Spleen (tissue), 13 donors: ENCODE measurements at places on chromosomes 6 and 20. TPM values are rescaled to one million over a fixed set of nuclear protein-coding genes. Genes with fewer than 3 reads are reported as not detected.
A peak's percentile ranks its signal among the peaks of the same experiment; 100 is the strongest.

The PBOV1 gene
- polyA plus RNA-seq: not detected

The OR2H2 gene
- not detected for polyA plus RNA-seq

The NUP153 gene
- polyA plus RNA-seq: 8.9 TPM

The EYS gene
- polyA plus RNA-seq: under 0.01 TPM

DNA sequence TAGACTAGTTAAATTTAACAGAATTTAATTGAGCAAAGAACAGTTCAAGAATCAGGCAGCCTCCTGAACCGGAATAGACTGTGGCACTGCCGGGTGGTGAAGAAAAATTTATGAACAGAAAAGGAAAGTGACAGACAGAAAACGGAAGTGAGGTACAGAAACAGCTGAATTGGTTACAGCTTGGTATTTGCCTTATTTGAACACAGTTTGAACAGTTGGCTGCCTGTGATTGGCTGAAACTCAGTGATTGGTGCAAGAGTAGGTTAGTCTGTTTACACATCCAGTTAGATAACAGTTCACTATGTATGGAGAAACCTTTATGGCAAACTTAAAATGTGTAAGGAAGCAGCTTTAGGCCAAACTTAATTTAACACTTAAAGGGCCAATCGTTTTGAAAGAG is 116.0 kb upstream of the CITED2 start:
- H3K27ac ChIP-seq: no peak overlapping the region
- no peaks in the 10 kb centered on the region for H3K27me3 ChIP-seq
- no peaks in the 10 kb centered on the region for H3K36me3 ChIP-seq
- DNase-seq: no peak
- no peak overlapping the region for H3K4me3 ChIP-seq

DNA sequence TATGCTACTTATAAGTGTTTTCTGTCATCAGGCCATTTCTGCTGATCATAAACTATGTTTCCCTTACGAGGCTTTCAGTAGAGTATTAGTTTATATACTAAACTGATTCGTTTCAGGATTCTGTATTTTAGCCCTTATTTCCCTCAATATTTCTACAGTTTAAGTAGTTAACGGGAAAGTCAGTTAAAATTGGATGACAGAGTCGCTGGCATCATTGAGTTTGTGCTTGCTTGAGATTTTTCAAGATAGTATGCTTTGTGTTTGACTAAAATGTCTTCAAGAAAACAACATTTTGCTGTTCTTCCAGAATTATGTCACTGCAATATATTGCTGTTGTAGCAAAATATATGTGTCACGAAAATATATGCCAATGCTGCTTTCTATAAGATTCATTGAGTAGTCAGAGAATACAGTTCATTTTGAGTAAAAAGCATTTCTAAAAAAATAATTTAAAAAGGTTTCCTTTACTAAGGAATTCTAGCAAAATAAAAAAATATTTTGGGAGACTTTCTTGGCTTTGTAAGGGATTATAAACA is 51.4 kb downstream of the NCOA7 start:
- no peak overlapping the region for H3K4me3 ChIP-seq
- H3K4me1 ChIP-seq: no peaks in the 10 kb centered on the region
- no peaks in the 10 kb centered on the region for H3K27me3 ChIP-seq

DNA sequence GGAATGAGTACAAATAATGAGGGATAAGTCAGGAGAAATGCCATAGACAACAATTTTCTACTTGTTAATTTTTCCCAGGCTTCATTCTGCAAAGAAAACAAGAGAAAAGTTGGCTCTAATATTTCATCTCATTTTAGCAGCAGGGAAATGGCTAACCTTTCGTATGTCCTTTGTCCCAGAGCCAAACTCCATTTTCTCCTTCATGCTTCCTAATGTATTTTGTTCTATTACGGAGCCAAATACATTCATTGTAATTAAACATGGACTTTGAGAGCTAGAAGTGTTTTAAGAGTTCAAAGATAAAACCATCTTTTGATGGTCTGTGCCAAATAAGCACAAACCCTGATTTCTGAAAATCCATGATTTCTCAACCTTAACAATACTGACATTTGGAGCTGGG is 136.9 kb downstream of the PTCHD4 start:
- DNase-seq: no peak
- H3K4me3 ChIP-seq: no peak overlapping the region
- H3K36me3 ChIP-seq: no peaks in the 10 kb centered on the region
- no peak overlapping the region for H3K27ac ChIP-seq

DNA sequence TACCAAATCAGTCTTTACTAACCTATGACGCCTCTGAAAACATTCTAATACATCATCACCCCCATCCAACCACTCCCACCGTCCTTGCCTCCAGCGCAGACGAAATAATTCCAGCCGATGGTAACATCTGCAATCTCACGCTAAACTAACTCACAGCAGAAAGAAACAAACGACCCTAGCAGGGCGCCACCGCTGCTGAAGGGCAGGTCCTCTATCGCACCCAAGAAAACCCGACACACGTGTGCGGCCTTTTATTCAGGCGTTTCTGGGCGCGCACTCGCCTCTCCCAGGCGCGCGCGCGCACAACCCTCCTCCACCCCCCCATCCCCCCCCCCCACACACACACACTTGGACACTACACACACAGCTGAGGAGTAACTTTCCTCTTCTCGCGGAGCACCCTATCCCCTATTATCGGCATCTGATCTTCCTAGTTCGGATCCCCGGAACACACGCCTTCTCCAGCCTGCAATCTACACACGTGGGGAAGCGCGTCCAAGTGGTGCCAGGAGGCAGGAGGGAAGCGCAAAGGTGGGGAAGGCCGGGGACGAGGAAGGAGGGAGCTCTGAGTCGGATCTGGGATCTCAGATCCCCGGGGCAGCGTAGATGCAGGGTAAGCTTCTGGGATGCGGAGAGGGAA is 1.4 kb downstream of the GFOD1 start:
- H3K4me3 ChIP-seq: peak overlapping the region; percentile 99
- peaks cover 72% of the 10 kb centered on the region for H3K4me1 ChIP-seq
- peak; percentile 86 for DNase-seq
- H3K36me3 ChIP-seq: no peaks in the 10 kb centered on the region
- H3K27me3 ChIP-seq: no peaks in the 10 kb centered on the region
- H3K27ac ChIP-seq: peak overlapping the region; percentile 96

- DNase-seq: no peak
- H3K36me3 ChIP-seq: no peaks in the 10 kb centered on the region
- no peak overlapping the region for H3K27ac ChIP-seq
- H3K27me3 ChIP-seq: no peaks in the 10 kb centered on the region
- peaks cover 4% of the 10 kb centered on the region for H3K4me1 ChIP-seq
Observed at GRCh38 chr6:6851059-6851948, 256.5 kb upstream of the RREB1 start.

GRCh38 chr6:39344821-39345280 is 22.3 kb upstream of the KCNK16 start:
- no peak overlapping the region for H3K27ac ChIP-seq
- DNase-seq: peak; percentile 52
- peaks cover 28% of the 10 kb centered on the region for H3K4me1 ChIP-seq
- no peaks in the 10 kb centered on the region for H3K36me3 ChIP-seq
- no peak overlapping the region for H3K4me3 ChIP-seq

- no peak overlapping the region for H3K4me3 ChIP-seq
- H3K36me3 ChIP-seq: no peaks in the 10 kb centered on the region
- H3K4me1 ChIP-seq: peaks cover 7% of the 10 kb centered on the region
- no peak for DNase-seq
- no peaks in the 10 kb centered on the region for H3K27me3 ChIP-seq
Observed at GRCh38 chr6:150673720-150674346, 74.1 kb downstream of the PLEKHG1 start.

GRCh38 chr6:108541843-108542759 is 18.6 kb upstream of the FOXO3 start:
- H3K27me3 ChIP-seq: no peaks in the 10 kb centered on the region
- H3K36me3 ChIP-seq: no peaks in the 10 kb centered on the region
- no peak overlapping the region for H3K4me3 ChIP-seq
- peaks cover 8% of the 10 kb centered on the region for H3K4me1 ChIP-seq
- H3K27ac ChIP-seq: no peak overlapping the region
- peak; percentile 84 for DNase-seq

- H3K27me3 ChIP-seq: no peaks in the 10 kb centered on the region
- DNase-seq: no peak
- no peak overlapping the region for H3K4me3 ChIP-seq
- H3K36me3 ChIP-seq: no peaks in the 10 kb centered on the region
Observed at GRCh38 chr6:69105288-69105687, 470.2 kb downstream of the ADGRB3 start.

- no peak for DNase-seq
- no peaks in the 10 kb centered on the region for H3K27me3 ChIP-seq
- no peak overlapping the region for H3K4me3 ChIP-seq
- H3K36me3 ChIP-seq: no peaks in the 10 kb centered on the region
- H3K27ac ChIP-seq: peak overlapping the region; percentile 20
- H3K4me1 ChIP-seq: peaks cover 75% of the 10 kb centered on the region
Observed at GRCh38 chr20:45041464-45042337, 59.2 kb downstream of the KCNS1 start.
